ENCODE measurements at places on chromosomes 3 and 15. TPM values are rescaled to one million over a fixed set of nuclear protein-coding genes. Genes with fewer than 3 reads are reported as not detected.

Gene SLC15A2
- 18.8 TPM for total RNA-seq

Gene FOXL2
- 0.14 TPM for total RNA-seq

- no peak for DNase-seq
Observed at GRCh38 chr3:179933080-179933479, 103.7 kb downstream of the PEX5L start.

GRCh38 chr15:67067930-67068551 is 2.6 kb downstream of the SMAD3 start:
- no peak for DNase-seq

DNA sequence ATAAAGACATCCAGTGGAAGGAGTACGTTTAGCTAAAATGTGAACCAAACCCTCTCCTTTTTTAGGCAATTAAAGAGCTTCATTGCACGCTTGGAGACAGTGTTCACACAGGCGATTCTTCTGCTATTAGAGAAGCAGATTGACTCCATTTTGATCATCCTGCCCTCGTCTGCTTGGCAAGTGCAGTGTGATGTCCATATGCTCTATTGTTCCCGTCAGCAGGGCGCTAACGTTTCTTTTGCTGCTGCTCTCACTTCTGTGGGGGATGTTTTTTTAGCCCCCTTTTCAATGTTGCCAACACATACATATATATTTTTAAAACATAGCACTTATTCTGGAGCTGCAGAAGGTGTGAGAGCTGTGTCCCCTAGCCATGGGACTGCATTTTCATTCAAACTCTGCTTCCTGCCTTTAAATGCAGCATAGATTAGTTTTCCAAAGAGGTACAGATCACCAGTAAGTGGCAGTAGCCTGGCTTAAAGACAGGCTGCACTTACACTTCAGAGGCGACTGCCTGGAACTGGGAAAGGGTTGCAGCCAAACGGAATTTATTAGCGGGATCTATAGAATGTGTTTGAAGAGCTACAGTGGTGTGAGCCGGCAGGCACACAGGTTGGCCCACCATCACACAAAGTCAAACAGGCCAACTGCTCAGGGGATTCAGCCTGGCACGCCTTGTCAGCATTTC is 292.6 kb upstream of the DPH6 start:
- DNase-seq: no peak

DNA sequence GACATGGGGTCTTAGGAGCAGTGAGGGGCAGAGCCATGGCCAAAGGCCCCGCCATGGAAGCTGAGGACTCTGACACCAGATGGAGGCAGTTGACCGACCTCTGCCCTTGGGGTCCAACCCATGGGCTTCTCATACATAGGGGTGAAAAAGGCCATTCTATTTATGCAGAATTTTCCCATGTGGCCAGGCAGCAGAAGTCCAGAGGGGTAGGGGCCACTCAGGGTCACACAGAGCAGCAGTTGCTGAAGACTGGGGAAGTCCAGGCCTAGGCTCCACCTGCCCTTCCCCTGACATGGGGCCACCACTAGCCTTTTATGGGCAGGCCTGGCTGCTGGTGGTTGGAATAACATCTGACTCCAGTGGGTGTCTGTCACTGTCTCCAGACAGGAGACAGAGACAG is 6.4 kb downstream of the PRSS50 start:
- no peak for DNase-seq

DNA sequence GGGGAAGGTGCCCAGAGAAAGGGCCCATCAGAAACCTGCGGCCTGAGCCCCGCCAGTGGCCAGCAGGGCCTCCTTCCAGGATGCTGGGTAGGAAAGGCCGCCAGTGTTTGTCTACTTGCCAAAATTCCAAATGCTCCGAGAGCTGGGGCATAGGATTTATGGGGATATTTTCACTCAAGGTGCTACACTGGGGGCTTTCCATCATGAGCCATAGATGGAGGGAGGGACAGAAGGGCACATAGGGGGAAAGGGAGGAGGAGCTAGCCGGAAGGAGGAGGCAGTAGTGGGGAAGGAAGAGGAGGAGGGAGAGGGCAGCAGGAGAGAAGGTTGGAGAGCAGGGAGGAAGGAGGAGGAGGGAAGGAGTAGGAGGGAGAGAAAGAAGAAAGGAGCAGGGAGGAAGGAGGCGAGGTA is 494.7 kb upstream of the PROK2 start:
- no peak for DNase-seq
